ENCODE measurements at places on chromosomes 11 and 22.
A peak's percentile ranks its signal among the peaks of the same experiment; 100 is the strongest.

GRCh38 chr11:45158210-45158731 is 11.8 kb downstream of the PRDM11 start:
- DNase-seq: no peak

GRCh38 chr11:127055236-127055635 is 54.7 kb upstream of the KIRREL3 start:
- no peak for DNase-seq

- DNase-seq: no peak
These were observed 51.8 kb downstream of the IGSF9B start for GRCh38 chr11:133904818-133905515.

DNA sequence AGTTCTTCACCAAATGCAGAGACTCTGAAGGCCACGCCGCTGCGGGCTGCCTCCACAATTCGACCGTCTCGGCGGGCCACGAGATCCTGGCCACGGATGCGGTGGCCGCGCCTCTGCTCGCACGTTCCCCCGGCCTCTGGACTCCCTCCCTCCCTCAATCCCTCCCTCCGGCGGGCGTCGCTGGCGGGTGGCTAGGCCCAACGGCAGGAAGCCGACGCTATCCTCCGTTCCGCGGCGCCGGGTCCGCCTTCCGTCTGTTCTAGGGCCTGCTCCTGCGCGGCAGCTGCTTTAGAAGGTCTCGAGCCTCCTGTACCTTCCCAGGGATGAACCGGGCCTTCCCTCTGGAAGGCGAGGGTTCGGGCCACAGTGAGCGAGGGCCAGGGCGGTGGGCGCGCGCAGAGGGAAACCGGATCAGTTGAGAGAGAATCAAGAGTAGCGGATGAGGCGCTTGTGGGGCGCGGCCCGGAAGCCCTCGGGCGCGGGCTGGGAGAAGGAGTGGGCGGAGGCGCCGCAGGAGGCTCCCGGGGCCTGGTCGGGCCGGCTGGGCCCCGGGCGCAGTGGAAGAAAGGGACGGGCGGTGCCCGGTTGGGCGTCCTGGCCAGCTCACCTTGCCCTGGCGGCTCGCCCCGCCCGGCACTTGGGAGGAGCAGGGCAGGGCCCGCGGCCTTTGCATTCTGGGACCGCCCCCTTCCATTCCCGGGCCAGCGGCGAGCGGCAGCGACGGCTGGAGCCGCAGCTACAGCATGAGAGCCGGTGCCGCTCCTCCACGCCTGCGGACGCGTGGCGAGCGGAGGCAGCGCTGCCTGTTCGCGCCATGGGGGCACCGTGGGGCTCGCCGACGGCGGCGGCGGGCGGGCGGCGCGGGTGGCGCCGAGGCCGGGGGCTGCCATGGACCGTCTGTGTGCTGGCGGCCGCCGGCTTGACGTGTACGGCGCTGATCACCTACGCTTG is at the start of gene FUT4:
Gene FUT4 (plus strand): TSS at position 227 of the 951 bp plus-strand sequence. CDS start 213 bp downstream, at position 440.
- DNase-seq: peak; percentile 81

- DNase-seq: no peak
These were observed 102.7 kb upstream of the MTNR1B start for GRCh38 chr11:92866679-92867282.

GRCh38 chr11:37788141-37788877 is 1190.3 kb upstream of the RAG2 start:
- no peak for DNase-seq

- no peak for DNase-seq
These were observed 256.9 kb upstream of the NARS2 start for GRCh38 chr11:78831571-78831970.

GRCh38 chr11:45947885-45948284 is 25.4 kb downstream of the LARGE2 start:
- no peak for DNase-seq

- no peak for DNase-seq
These were observed 60.4 kb downstream of the SBF2 start for GRCh38 chr11:10233581-10233980.

DNA sequence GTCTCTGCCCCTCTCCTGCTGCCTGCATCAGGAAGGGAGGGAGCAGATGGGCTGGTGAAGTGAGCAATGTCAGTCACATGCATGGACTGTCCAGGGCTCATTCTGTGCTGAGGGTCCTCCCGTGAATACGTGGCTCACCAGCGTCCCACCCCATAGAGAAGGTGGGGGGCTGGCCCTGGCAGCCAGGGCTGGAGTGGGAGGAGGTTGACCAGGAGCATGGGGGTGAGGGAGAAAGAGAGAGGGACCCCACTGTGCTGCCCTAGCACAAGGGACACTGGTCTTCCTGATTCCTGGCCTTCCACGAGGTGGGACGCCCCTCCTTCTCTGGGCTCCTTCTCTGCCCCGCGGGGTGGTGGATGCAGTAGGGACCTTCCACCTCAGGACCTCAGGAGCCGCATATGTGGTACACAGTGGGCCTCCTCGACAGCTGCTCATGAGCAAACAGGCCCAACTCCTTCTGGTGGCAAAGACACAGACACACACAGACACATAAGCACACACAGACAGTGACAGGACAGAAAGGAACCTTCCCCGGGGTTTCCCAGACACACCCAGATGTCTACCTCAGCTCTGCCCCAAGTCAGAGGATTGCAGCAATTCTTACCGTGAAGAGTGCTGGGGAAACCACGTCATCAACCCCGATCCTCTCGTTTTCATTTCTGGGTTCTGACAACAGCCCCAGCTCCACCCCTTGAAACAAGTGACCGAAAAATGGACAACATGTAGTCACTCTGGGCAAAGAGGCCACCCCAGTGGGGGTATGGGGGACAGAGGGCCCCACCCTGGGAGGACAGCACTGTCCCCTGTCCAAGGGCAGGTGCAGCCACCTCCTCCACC is 3.6 kb upstream of the APOBEC3A start:
- peak; percentile 41 for DNase-seq

- DNase-seq: peak; percentile 42
These were observed 593 bp downstream of the SSH3 start for GRCh38 chr11:67303835-67304411.

GRCh38 chr11:128948583-128948982 is 5.9 kb upstream of the TP53AIP1 start:
- no peak for DNase-seq

- no peak for DNase-seq
These were observed 5.8 kb downstream of the SUSD2 start for GRCh38 chr22:24186892-24187670.

GRCh38 chr22:23222033-23222792 is 41.9 kb downstream of the BCR start:
- DNase-seq: no peak

DNA sequence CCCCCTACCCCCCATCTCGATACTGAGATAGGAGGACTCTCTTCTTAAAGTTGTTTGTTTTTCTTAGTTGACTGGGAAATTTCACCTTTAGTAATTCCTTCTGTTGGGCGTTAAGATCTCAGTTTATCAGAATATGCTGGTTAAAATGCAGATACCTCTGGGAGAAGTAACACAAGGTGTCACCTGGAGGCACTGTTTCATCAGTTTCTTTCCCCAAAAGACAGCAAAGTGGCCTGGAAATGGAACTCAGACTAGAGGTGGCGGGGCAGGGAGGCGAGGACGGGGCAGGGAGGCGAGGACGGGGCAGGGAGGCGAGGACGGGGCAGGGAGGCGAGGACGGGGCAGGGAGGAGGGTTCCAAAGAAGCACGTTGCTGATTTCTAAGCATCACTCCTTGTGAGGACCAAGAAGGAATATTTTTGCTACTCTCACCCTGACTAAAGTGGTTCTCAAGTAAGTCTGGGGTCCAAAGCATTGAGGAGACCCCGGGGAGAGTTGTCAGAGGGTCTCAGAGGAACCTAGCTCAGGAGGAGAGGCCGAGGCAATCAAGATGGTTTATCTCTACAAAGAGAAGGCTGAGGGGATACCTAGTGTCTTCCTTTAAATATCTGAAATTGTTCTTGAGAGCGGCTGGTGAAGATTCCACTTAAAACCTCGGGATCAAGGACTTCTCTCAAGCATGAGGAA is 147.0 kb upstream of the B3GAT1 start:
- DNase-seq: no peak

GRCh38 chr22:49179175-49179574 is 648.5 kb downstream of the BRD1 start:
- no peak for DNase-seq

DNA sequence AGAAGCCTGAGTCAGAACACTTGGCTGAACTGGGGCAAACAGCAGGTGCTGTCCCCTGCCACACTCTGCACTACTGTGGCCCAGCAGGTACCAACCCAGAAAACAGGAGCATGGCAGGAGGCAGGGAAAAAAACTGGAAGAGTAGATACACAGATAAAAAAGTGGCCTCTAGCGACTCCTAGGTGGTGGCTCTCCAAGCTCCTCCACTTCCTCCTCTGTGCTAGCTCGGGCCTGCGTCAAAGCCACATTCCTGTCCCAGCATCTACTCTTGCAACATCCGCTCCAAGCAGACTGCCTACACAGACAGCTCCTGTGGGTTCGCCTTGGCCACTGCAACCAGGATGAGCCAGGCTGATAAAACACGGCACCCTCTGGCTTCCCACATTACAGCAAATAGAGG is 6.9 kb downstream of the OR8B12 start:
- no peak for DNase-seq

DNA sequence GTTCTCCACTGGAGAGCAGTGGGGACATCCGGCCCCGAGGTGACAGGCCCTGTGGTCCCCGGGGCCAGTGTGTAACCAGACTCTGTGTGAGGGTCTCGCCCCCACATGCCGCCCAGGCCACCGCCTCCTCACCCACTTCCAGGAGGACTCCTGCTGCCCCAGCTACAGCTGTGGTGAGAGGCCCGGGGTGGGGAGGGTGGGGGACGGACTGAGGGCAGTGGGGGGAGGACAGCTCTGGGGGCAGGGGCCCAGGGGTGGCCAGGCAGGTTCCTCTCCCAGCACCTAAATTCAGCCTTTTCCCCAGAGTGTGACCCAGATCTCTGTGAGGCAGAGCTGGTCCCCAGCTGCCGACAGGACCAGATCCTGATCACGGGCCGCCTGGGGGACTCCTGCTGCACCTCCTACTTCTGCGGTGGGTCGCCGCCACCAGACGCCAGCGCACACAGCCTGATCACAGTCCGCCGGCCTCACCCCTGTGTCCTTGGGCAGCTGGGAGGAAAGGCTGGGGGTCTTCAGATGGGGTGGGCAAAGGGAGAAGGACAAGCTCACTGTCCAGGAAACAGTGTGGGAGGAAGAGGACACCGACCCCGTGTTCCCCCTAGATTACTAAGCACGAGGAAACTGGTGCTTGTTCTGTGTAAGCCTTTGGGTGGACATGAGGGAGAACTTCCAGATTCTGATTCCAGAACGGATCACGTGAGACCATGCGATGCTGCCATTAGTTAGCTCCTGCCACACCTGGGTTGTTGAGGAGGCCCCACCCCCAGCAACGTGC is 84.4 kb upstream of the MYOD1 start:
- no peak for DNase-seq

GRCh38 chr11:112511911-112512310 is 251.3 kb upstream of the PLET1 start:
- DNase-seq: no peak

DNA sequence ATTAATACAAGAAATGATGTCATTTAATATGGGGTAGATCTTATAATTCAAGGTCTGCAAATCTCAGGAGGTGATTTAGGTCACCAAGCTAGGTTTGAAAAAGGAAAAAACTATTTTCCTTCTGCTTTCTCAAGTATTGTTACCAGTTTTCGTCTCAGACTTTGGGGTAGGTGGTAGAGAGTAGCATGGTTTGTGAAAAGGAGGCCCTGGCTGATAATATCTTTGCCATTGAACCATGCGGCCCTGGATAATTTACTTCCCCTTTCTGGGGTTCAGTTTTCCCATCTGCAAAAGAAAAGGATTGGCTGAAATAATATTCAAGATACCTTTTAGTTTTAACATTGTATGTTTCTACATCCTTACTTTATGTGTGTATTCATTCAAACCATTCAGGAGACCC is 92.1 kb downstream of the WNT11 start:
- no peak for DNase-seq

Measured in CD8-positive, alpha-beta T cell (primary cell).